AG04449 (cell line): ENCODE measurements at places on chromosomes 2 and 18.

GRCh38 chr2:20173064-20173463 lies 51.9 kb downstream of the SDC1 start:
- DNase-seq, result no peak

DNA sequence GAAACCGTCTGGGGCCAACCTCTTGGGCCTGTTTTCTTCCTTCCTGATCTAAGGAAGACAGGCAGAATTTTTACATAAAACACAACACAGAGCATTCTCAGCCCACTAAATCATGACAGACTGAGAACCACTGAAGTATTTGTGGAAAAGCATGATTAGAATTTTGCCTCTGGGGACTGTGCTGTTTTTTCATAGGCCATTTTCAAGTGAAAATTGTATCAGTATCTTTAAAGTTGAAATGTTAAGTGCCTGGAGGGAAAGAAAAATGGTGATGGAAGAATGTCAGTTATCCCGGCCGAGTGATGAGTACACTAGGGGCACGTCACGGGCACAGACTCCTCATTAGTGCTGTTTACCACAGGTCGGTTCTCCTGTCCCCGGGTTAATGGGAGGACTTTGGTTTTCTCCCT lies 36.9 kb downstream of the EHD3 start:
- DNase-seq, result no peak

- peak; percentile 34 for DNase-seq
Measured at GRCh38 chr2:220552790-220553535, 925.5 kb downstream of the SLC4A3 start.

DNA sequence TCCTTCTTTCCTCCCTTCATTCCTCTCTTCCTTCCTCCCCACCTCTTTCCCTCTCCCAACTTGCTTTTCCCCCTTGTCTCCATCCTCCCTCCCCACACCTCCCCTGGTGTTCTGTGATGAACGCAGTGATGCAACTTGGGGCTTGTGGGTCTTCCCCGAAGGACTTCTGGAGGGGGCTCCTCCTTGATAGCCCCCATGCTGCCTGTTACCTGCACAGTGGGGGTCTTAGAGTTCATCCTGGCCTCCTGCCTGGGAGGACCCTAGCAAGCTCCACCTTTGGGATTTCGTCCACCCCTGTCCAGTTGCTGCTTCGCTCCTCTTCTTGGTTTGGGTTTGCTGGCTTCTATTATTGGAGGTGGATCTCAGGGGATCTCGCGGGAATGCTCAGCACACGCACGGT lies 43.7 kb upstream of the AFF3 start:
- no peak for DNase-seq

GRCh38 chr2:170362313-170362870 lies 184.4 kb downstream of the MYO3B start:
- no peak for DNase-seq

- no peak for DNase-seq
Measured at GRCh38 chr2:27427863-27428212, 593 bp upstream of the NRBP1 start.

DNA sequence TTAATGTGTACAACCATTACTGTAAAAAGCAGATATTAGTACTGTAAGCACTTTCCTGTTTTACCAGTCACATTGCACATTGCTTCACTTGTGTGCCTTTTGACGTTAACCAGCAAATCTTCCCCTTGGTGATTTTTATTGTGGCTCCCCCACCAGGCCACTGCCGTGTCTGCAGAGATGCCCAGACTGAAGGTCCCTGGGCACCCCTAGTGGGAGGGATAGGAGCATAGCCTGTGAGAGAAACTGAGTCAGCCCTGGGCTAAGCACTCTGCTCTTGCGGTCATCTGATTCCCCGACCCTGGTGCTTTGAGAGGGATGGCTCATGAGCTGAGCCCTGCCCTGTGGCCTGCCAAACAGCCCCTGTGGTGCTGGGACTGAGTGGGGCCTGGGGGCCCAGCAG lies 73.4 kb downstream of the INPP4A start:
- no peak for DNase-seq

DNA sequence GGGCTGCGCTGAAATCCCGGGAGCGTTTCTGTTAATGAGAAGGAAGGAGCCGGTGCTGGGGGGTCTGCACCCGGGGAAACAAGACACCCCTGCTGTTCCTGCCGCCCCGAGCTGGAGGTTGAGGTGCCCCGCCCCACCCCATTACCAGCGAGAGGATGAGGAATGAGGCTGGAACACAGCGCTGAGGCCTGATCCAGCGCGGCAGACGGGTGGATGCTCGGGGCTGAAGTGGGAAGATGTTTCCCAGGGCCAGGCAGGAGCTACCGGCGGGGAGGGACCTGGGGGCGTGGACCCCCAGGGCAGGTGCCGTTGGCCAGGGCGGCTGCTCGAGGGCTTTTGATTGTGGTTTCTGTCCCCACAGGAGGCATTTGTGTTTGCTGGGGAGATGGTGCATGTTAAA lies 134.3 kb upstream of the CTDP1 start:
- DNase-seq, result no peak

DNA sequence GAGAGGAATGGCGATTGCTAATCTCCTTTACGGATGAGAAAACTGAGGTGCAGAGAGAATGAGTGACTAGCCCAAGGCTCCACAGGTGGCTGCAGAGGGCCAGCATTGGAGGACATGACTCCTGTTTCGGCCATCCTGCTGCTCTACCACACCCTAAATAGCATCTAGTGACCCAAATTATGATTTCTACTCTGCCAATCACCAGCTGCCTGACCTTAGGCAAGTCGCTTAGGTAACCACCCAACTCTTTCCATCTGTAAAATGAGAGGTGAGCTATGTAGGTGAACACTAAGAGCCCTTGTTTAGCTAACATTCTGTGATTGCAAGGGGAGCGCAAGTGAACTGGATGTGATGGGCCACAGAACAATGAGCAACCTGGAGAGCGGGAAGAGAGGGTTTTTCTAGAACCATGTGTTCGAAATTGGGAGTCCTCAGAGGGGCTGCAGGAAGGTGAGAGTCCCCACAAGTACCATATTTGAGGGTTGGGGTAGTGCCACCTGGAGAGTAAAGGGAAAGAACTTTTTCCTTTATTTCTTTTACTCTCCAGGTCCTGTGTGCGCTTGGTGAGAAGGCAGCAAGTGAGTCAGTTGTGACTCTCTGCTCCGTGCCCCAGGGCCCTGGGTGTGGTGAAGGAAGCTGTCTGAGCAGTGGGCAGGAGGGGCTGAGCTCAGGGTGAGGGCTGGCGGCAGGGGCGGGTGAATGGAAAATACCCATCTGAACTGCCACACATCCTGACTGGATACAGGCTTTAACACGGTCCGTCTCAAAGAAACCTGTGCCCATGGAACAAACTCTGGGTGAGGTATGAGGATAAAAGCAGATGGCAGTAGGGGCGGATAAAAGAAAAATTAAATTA lies 2.4 kb downstream of the CYP27C1 start:
- DNase-seq, result no peak

DNA sequence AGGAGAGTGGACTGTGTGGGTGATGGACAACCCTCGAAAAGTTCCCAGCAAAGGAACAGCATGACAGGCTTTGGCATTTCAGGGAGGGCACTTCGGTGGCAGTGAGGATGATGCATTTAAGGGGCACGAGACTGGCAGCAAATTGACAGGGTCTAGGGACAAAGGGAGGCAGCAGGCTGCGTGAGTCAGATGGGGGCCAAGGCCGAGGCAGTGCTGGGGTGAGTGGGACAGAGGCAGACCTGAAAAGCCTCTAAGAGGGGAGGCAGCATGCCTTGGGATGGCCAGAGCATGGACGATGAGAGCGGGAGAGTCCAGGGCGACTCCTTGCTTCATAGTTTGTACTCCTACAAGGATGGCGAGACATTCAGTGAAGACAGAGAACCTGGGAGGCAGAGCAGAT lies 49.5 kb upstream of the LYPD1 start:
- DNase-seq, result no peak

DNA sequence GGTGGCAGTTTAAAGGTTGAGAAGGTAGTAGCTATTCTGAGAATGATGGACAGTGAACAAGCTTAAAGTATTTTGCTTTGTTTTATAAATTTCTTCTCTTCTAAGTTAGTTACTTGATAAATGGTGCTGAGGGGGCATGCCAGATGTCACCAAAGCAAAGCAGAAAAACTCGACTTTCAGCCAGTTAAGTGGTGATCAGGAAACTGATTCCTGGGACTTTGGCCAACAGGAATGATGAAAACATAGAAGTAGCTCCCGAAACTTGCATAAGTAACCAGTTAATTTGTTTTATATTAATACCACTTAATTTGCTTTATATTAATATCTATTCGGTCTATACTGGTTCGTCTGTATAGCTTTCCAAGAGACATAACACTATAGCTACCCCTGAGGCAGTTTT lies 82.6 kb downstream of the FANCL start:
- DNase-seq, result no peak
